T-helper 1 cell (primary cell): ENCODE measurements at places on chromosomes 4 and X.

- no peak for DNase-seq
Measured at GRCh38 chrX:124737771-124738170, 391.4 kb downstream of the SH2D1A start.

DNA sequence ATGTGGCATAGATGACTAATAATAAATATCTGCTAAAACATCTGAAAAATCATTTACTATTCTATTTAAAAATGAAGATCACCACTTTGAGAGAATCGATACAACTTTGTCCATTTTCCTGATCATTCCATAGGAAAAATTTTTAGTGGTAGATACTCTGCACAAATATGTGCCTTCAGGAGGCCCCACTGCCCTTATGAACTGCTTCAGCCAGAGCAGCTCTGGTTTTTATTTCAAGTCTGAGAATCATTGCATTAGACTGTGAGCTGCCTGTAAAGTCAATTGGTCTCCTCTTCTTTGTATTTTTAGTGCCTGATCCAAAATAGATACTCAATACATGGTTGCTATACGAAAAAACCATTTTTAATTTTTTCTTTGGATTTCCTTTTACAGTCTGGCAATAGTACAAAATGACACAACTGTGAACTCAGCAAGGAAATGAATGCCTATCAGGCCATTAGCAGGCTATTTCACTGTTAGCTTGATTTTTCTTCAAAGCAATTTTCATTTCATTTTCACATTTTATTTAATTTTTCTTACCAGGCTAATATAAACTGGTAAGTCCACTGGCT lies 69.1 kb downstream of the SHISA3 start:
- no peak for DNase-seq

- no peak for DNase-seq
Measured at GRCh38 chr4:38669208-38669607, 5.2 kb downstream of the KLF3 start.

DNA sequence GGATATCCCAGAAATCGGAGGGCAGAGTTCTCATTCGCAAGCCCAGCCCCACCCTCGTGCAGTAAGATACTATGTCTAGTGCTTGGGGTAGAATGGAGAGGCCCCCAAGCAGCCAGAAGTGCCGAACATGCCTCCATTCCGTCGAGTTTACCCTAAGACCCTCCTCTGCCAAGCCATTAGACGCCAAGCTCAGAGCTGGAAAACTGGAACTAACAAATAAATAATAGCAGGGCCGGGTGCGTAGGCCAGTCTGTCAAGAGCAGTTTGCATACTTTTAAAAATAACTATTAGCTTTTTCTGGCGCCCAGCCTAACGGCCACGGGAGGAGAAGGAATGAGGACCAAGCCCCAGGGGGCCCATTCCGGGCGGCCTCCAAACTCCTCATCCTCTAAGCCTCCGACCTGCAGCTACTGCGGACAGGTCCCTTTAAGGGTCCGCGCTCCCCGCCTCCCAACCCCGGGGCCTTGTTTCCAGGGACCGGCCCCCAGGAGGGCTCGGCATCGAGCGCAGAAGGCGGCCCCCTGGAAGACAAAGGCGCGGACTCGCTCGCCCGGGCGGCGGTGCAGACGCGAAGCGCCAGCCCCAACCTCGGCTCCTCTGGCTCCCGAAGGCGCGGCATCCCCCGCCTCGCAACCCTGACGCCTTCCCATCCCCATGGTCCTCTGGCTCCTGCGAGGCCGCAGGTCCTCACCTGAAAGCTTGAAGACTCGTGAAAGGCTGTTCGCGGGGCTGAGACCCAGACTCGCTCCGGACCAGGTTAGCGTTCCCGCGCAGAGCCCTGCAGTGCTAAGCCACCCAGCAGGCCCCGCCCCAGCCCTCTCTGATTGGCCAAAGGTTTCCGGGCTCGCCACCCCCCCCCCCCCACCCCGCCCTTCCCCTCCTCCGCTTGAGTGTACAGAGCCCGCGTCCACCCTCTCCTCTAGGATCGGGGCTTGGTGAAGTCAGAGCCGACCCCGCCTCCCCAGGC lies at the start of gene TMSB15A:
Gene TMSB15A, minus strand, starts transcription at position 765 of the 967 bp plus-strand sequence.
- peak; percentile 13 for DNase-seq

DNA sequence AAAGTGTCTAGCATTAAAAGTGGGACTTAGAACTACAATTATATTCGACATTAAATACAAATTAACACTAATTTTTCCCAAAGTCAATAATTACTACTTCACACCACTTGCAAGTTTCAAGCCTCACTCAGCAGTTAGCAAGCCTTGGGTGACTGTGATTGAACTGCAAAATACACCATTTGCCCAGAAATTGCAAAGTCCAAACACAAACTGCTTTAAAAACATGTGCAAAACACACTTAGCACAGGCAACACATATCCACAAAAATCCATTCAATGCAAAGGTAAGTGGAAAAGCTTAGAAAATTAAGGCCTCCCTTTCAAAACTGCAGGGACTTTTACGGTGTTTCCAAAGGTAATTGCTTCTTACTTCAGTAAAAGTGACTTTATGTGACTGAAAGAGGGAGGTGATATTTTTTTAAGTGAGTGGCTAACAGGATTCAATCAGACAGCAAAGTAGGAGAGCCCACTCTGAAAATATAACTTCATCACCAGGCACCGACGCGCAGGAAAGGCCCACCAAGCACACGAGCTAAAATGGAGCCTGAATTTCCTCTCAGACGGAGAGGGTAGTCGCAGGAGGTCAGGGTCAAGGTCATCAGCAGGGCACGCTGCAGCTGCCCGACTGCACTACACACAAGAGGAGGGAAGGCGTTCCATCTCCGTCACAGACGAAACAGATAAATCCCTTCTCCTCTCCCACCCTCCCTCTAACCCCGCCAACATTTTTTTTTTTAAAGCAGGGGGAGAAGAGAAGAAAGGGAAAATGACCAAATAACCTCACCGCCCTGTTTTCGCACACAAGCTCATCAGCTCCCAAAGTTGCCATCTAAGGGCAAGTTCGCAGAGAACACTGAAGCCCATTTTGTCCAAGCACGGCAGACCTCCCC lies 3.1 kb downstream of the ZNF827 start:
- no peak for DNase-seq

DNA sequence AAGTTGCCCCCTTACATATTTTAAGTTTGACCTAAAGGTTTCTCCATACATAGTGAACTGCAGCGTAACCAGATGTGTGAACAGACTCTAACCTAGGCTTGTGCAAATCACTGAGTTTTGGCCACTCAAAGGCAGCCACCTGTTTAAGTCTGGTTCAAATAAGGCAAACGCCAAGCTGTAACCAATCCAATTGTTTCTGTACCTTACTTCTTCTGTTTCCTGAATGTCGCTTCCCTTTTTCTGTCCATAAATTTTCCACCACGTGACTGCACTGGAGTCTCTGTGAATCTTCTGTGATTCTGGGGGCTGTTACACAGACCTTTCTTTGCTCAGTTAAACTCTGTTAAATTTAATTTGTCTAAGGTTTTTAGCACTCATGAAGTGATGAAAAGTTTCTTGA lies 618.8 kb downstream of the GLUD2 start:
- no peak for DNase-seq

GRCh38 chrX:140944710-140945109 lies 57.7 kb upstream of the SPANXB1 start:
- no peak for DNase-seq

- DNase-seq: no peak
Measured at GRCh38 chr4:159735281-159736207, 632.7 kb downstream of the RAPGEF2 start.

DNA sequence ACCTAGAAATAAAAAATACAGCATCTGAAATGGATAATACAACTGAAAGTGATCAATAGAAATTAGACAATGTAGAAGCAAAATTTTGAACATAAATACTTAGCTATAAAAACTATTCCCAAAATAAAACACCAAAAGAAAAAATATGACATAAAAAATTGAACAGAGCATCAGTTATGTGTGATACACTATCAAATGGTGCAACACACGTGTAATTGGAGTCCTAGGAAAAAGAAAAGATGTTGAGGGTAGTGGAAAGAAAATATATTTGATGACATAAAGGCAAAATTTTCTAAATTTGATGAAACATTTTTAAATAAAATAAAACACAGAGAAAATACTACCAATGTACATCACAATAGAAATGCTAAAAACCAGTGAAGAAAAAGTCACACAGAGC lies 63.1 kb downstream of the NPY2R start:
- no peak for DNase-seq

GRCh38 chrX:97633798-97634197 lies 750.1 kb downstream of the RPA4 start:
- no peak for DNase-seq

DNA sequence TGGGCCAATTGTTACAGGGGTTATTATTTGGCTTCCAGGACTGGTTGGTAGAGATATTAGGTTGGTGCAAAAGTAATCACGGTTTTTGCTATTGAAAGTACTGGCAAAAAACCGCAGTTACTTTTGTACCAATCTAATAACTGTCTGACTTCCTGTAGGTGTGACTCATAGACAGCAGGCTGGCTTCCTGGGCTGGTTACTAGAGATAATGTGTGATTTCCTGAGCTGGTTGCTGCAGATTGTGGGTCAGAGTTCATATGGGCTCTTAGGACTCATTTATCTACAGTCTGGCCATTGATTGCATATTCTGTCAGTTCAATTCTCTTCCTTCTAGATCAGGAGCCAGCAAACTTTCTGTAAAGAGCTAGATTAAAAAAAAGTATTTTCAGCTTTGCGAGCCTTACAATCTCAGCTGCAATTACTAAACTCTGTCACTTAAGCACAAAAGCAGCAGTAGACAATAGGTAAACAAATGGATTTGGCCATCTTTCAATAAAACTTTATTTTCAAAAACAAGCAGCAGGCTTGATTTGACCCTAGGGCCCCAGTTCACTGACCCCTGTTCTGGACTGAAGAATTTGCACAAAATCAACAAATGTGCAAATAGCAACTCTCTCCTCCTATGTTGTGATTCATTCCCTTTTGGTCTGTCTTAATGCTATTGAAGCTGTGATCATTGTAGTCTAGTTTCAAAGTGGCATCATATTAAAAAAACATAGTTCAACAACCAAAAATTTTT lies 50.8 kb upstream of the BOD1L1 start:
- no peak for DNase-seq

DNA sequence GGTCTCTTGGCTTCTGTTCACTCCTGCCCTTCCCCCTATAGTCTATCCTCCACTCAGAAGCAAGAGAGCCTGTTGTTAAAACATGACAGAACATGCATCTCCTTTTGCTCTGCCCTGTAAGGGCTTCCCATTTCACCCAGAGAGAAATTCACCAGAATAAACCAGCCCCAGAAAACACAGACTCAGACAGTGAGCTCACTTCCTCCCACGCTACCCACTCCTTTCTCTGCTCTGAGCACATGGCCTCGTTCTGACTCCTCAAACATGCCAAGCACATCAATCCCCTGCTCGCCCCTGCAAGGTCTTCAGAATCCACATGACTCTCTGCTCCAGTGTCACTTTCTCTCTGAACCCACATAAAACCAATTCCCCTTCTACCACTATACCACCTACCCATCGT lies 50.4 kb downstream of the MID1 start:
- no peak for DNase-seq

- DNase-seq: no peak
Measured at GRCh38 chr4:147530723-147531122, 49.8 kb downstream of the EDNRA start.

- DNase-seq: no peak
Measured at GRCh38 chr4:165368567-165368966, 10.2 kb upstream of the CPE start.

GRCh38 chrX:122500556-122500955 lies 683.5 kb upstream of the GRIA3 start:
- no peak for DNase-seq

- DNase-seq: no peak
Measured at GRCh38 chr4:113270520-113271319, 221.3 kb downstream of the ANK2 start.

GRCh38 chr4:172521248-172521647 lies 647.4 kb upstream of the GALNT7 start:
- no peak for DNase-seq

DNA sequence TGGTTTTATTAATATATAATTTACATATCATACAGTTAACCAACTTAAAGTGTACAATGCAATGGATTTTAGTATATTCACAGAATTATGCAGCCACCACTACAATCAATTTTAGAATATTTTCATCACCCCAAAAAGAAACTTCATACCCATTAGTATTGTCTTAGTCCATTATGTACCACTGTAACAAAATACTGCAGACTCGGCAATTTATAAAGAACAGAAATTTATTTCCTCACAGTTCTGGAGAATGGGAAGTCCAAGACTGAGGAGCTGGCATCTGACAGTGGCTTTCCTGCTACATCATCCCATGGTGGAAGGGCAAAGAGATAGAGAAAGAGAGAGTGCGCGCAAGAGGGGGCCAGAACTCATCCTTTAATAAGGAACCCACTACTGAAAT lies 8.9 kb upstream of the ZCCHC13 start:
- no peak for DNase-seq

GRCh38 chr4:188934320-188934962 lies 795.2 kb downstream of the TRIML1 start:
- no peak for DNase-seq

DNA sequence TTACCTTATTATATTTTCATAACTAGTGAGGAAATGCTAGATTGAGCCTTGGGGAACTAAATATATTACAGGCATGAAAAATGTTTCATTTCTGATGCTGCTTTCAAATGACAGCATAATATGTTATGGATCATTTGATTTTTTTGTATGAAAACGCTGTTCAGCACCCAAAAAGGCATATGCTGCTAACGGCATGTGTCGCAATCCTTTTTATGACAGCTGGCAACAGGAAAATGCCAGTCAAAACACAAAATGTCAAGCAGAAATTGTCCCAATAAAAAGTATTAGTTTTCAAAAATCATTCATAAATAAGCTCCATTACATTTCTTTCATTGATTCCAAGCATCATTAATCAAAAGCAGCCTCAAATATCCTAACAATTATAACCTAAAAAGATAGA lies 1244.5 kb downstream of the PCDH7 start:
- DNase-seq: no peak

DNA sequence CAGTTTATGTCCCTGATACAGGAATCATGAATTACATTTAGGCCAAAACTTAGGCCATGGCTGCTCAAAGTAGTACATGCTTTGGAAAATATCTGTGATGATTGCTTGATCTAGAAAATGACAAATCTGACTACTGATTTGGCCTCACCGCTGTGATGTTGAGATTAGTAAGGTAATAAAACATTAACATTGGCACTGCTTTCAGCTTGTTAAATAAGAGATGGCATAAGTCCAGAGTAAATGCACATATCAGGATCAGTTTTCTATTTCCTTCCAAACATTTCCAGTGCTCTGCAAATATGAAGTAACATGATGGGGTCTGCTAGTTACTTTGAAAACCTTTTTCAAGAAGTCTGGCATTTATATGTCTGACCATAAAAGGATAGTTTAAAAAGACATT lies 687.3 kb upstream of the ACTRT1 start:
- no peak for DNase-seq

DNA sequence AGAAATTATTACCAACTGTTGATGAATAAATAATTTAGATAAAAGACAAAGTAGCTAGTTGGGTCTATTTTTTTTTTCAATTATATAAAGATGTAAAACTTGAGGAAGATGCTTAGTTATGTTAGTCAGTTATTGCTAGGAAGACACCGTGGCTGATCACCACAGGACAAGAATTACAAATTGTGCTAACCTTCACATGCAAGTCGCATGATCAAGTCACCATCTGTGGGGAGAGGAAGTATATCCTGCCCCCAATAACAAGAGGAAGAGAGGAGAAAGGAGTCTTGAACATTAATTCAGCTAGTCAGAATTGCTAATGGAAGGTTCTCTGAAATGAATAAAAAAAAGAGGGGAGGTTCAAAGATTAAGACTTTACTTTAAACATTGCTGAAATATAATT lies 52.3 kb downstream of the CPEB2 start:
- DNase-seq: no peak
